ENCODE measurements at places on chromosomes 11 and 22.

GRCh38 chr11:65386307-65387140 is at the start of gene FRMD8:
TSS of gene FRMD8 (plus strand) at chr11:65386637. CDS start at chr11:65387037, 400 bp downstream.
- peak; percentile 65 for DNase-seq

DNA sequence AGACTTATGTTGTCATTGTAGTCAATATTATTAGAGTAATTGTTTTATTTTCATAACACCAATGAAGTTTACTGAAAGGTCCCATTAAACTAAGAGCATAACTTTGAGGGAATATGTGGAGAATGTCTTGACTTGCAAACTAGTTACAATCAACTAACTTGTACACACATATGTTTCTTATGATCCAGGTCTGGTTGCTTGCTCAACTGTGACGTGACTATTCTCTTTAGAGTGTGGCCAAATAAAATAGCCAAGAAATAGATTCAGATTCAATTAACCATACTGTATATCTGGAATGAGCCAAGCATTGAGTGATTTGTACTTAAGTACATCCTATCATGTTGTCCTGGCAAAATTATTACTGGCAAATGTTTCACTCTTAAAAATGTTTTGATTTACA is 101.7 kb downstream of the METTL15 start:
- no peak for DNase-seq

DNA sequence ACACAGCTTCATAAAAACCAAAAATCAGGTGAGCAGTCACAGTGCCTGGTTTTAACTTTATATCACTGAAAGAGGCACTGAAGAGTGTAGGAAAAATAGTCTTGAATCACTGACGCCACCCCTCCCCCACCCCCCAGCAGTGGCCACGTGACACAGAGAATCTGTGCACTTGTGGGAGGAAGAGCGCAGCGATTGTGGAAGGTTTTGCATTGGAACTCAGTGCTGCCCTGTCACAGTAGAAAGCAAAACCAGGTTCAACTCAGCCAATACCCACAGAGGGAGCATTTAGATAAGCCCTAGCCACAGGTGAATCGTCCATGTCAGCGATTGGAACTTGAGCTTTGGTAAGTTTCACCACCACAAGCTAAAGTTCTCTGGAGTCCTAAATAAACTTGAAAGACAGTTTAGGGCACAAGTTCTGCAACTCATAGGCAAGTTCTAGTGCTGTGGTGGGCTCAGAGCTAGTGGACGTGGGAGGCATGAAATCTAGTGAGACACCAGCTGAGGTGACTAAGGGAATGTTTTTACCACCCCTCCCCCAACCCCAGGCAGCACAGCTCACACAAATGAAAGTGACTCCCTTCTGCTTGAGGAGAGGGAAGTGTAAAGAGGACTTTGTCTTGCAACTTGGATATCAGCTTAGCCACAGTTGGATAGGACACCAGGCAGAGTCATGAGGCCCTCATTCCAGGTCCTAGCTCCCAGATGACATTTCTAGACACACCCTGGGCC is 13.3 kb downstream of the OR52B2 start:
- no peak for DNase-seq

DNA sequence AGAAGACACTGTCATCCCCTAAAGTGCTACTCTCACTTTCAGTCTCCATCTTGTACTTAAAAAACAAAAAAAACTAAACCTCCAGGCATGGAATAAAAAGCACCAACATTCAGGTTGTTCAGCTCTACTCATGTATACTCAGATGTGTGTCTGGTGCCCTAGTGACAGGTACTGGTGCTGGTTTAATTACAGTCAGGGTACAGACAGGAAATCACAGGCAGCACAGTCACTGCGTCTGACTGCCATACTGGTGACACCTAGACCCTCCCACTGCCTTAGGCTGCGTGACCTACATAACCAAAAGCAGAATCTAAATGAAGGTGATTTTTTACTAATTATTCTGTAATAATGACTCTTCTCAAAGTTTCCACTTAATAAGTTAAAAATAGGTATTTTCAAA is at the start of gene ARHGAP32:
Gene ARHGAP32 (minus strand): TSS at position 176 of the 400 bp plus-strand sequence. CDS start 127 bp downstream, at position 49.
- no peak for DNase-seq

DNA sequence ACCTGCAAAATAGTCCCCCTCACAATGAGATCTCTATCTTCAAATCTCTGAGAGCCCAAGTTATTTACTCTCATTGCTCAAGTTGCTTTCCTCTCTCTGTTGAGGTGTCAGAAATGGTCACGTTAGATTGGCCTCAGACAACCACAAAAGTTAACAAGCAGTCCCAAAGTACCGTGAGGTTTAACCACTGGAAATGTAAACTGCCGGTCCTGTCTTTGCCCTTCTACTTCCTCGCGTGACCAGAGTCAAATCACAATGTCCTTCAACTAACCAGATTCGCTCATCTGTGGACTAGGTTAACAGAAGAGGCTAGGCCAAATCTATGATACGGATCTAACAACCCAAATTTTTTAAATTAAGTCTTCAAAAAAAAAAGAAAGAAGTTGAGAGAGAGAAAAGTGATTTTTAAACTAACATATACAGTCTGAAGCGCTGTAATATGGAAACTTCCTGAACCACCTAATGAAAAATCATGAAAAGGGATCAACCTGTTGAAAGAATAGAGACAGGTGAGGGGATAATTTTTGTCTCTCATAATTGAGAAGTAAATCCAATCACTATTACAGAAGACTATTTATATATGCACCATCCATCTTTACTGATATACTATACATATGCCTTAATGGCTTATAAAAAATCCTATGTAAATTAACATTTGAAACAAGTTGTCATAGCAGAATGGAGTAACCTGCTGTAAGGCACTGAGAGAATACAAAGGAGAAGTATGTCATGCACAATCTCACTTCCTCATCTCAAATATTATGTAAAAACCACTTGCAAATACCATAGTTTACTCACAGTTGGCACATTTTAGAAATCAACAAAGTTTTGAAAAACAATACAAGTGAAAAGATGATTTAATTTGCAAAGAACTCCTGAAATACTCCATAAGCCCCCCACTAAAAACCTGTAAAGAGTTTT is 3.3 kb upstream of the JAML start:
- no peak for DNase-seq

- peak; percentile 58 for DNase-seq
Measured at GRCh38 chr22:40654522-40655167, 18.1 kb upstream of the MRTFA start.

DNA sequence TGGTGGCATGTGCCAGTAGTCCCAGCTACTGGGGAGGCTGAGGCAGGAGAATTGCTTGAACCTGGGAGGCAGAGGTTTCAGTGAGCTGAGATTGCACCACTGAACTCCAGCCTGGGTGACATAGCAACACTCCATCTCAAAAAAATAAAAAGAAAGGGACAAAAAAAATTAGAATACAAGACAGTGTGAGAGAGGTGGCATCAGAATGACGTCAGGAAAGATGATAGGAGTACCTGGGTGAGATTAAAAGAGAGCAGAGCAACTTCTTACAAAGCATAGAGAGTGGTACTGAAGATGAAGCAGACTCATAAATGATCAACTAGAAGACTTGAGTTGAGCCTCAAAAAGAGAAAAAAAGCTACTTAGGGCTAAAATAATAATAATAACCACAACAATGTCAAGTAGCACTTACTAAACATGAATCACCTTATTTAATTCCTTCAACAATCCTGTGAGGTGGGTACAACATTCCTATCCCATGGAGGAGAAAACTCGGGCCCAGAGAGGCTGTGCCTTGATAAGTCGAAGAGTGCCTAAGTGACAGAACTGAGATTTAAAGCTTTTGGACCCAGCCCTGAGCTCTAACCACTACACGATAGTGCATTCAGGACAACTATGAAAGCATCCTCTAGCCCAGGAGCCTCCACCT is 5.2 kb upstream of the SLN start:
- no peak for DNase-seq

- DNase-seq = no peak
Measured at GRCh38 chr11:46472662-46472994, 81.1 kb upstream of the CHRM4 start.

DNA sequence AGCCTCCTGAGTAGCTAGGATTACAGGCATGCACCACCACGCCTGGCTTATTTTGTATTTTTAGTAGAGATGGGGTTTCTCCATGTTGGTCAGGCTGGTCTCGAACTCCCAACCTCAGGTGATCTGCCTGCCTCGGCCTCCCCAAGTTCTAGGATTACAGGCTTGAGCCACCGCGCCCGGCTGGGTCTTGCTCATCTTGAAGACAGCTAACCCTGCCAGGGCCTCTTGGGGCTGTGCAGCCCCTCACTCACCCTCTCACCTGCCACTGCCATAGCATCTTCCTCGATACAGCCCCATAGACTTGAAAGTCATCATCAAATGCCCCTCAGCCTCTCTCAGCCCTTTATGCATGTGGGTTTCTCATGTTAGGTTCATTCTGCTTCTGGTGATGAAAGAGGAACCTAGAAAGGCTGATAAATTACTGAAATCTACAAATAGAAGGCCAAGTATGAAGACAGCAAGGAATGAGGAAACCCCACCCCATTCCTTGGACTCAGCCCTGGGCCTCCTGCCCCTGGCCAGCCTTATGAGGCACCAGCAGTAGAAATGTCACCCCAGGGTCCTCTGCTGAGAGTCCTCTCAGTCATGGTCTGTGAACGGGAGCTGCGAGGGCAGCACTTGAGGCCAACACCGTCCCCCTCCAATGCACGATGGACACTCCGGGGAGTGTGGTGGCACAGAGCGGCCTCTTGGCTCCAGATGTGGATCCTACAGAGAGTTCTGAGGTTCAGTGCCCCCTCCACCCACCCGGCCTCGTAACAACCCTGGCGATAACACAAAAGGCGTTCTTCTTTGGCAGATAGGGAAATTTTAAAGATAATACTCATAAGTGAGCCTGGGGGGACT is 24.8 kb downstream of the SCGB1A1 start:
- peak; percentile 25 for DNase-seq

DNA sequence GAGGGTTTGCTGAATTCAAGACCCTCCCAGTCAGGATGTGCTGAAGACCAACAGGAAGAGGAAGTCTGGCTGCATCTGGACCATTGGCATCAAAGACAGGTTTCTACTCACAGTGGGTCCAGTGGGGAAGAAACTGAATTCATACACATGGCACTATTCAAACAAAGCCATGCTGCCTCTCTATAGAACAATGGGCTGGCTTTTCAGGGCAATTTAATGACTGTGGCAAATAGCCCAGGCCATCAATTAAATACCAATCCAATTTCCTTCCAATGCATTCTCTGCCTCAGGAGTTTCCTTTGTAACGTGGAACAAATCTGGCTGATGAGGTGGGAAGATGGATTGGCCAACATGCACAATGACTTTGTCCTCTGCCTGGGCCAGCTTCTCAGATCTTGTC is 98.6 kb downstream of the SEZ6L start:
- no peak for DNase-seq

DNA sequence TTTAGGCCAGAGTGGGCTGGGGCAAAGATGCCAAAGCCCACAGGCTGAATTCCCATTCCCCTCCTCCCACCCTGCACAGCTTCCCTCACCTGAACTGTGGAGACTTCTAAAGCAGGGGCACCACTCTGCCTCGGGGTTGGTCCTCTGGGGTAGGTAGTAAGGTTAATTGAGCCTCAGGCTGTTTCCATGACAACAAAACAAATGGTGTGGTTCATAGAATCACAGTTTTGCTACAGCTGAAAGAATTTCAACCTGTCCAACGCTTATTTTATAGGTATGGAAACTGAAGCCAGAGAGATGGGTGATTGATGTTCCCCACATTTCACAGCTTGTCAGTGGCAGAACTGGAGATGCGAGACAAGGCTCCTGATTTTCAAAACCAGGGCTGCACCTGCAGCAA is 109.5 kb downstream of the SNX19 start:
- no peak for DNase-seq

- peak; percentile 97 for DNase-seq
Measured at GRCh38 chr22:37501610-37502341, 15.6 kb upstream of the MFNG start.

DNA sequence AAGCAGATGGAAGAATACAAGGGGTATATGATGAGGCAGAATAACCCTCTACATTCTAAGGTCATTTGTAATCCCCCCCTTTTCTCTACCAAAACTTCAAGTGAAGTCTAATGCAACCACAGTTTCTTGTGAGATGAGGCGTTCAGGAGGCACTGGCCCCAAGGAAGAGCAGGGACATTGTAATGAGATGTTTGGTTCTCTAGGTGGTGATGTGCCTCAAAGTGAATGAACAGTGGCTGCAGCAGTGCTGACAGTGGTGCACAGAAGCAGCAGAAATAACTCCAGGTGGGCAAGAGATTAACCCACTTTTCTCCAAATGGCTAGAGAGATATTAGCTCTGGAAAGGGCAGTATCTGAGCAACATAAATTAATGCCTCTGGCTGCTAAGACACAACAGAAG is 33.8 kb downstream of the PDGFD start:
- DNase-seq = no peak

- no peak for DNase-seq
Measured at GRCh38 chr11:64887234-64887756, 8.9 kb upstream of the EHD1 start.
